Sigmoid colon (tissue), 7 donors: ENCODE measurements at places on chromosomes 2 and 18. TPM values are rescaled to one million over a fixed set of nuclear protein-coding genes. Genes with fewer than 3 reads are reported as not detected.

The ASPRV1 gene
- 1.4 TPM for total RNA-seq

- no peak for DNase-seq
- no peaks in the 10 kb centered on the region for H3K4me1 ChIP-seq
- H3K27me3 ChIP-seq = no peaks in the 10 kb centered on the region
- H3K36me3 ChIP-seq = no peaks in the 10 kb centered on the region
Measured at GRCh38 chr2:121043827-121044222, 241.2 kb downstream of the TFCP2L1 start.

GRCh38 chr2:18910843-18911242, 321.5 kb upstream of the NT5C1B start:
- no peak for DNase-seq
- no peaks in the 10 kb centered on the region for H3K27me3 ChIP-seq
- H3K36me3 ChIP-seq = no peaks in the 10 kb centered on the region
- peaks cover 8% of the 10 kb centered on the region for H3K4me1 ChIP-seq
- no peak overlapping the region for H3K4me3 ChIP-seq

GRCh38 chr2:150856596-150857281, 369.3 kb upstream of the RND3 start:
- no peaks in the 10 kb centered on the region for H3K36me3 ChIP-seq
- no peak for DNase-seq
- H3K27me3 ChIP-seq = no peaks in the 10 kb centered on the region
- H3K27ac ChIP-seq = no peak overlapping the region

The SLC9A4 gene
- total RNA-seq = not detected
